ENCODE measurements at places on chromosomes 16 and 17.
A peak's percentile ranks its signal among the peaks of the same experiment; 100 is the strongest.

GRCh38 chr17:41486809-41487530 is 2.7 kb downstream of the KRT36 start:
- DNase-seq: no peak

DNA sequence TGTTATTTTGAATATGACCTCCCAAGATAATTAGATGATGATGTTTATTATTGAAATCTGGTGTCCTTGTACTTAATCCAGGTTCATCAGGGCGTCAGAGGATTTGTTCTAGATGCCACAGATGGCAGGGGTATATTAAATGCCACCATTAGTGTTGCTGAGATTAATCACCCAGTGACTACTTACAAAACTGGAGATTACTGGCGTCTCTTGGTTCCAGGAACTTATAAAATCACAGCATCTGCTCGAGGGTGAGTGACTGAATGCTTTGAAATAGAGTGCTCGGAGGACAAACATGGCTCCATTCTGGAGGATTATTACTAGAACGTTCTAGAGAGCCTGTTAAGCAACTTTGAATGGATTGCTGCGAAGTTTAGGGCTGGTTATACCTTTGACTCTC is 33.5 kb upstream of the GOSR1 start:
- DNase-seq: no peak

DNA sequence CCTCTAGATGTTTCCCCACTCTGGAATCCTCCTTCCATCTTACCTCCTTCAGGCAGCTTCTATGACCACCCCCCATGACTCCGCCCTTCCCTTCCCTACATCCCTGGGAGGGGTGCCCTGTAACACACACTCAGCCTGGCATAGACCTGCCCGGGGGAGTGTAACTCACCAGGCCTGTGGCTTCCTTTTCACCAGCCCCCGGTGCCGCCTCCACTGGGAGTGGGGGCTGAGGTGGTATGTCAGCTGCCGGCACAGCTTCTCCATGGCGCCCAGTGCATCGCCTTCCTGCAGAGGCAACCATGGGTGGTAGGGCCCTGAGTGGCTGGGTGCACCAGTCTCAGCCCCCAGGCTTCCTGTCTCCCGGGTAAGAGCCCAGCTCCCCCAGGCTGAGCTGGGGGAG is 32.3 kb downstream of the TRPV2 start:
- no peak for DNase-seq

DNA sequence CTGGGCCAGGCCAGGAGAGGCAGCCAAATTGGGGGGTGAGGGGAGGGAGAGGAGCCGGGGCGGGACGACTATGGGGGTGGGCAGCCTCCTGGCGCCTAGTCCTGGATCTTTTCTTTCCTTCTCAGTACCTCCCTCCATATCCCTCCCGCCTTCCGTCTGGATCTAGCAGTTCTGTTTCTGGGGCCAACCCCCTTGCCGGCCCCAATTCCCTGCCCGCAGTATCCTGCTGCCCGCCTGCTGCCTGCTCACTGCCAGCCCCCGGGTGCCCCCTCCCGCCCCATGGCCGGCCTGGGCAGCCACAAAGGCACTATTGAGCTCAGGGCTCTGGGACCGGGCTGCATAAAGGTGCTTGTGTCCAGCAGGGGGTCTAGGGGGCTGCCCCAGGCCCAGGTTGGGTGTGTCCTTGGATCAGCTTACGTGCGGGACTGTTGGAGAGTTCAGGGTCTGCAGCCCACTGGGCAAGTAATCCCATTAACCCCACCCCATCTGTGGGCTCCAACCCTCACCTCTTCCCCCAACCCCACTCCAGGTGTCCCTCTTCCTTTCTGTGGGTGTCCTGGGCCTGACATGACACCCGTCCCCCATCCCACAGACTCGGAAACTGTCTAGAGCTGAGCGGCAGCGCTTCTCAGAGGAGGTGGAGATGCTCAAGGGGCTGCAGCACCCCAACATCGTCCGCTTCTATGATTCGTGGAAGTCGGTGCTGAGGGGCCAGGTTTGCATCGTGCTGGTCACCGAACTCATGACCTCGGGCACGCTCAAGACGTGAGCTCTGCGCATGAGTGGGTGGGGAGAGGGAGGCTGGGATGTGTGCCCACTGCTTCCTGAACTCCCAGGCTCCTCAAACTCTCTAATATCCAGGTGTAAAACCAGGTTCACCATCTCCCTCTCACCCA is 2.0 kb downstream of the WNK4 start:
- no peak for DNase-seq

DNA sequence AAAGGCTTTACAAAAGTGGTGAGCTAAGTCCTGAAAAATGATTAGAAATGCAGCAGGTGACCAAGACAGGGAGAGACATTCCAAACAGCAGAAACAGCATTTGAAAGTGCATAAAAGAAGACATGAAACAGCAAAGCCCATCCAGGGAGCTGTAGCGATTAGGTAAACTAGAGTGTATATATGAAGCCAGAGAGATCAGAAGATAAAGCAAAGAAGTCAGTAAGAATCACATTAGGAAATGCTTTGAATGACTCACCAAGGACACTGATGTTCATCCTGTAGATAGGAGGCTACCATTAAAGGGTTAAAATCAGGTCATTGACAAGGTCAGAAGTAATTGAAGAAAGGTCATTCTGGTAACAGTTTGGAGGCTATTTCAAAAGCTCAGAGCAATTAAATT is 27.6 kb upstream of the VAT1L start:
- no peak for DNase-seq

DNA sequence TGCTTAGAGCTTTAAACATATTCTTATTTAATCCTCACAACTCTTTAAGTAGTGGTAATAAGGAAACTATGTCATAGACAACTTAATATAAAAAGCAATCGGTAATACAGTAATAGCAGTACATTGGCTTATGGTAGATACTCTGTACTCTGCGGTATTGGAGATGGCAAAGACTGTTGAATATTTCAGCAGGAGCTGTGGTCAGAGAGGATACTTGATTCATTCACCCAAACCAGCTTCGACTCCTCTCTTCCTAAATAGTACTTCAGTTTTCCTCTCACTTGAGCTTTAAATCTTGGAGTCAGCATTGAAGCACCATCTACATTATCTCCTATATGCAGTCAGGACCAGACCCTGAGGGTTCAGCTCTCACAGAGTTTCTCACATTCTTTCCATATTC is 169.3 kb downstream of the CYB561 start:
- DNase-seq: no peak

DNA sequence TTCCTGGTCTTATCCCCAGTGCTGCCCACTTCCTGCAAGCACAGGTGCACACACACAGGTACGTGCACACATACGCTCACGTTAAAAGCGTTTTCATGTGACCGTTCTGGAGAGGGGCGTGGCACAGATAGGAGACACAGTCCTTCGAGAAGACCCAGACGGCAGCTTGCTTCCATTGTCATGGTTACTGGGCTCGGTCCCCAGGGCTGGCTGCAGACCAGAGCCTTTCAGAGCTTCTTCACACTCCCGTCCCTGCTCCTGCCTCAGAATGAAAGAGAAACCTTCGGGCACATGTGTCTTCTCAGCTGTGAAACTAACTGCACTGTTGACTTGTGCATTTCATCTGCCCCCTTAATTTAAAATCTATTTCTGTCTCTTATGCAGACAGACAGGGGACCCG is 154.2 kb downstream of the PITPNC1 start:
- peak; percentile 40 for DNase-seq

DNA sequence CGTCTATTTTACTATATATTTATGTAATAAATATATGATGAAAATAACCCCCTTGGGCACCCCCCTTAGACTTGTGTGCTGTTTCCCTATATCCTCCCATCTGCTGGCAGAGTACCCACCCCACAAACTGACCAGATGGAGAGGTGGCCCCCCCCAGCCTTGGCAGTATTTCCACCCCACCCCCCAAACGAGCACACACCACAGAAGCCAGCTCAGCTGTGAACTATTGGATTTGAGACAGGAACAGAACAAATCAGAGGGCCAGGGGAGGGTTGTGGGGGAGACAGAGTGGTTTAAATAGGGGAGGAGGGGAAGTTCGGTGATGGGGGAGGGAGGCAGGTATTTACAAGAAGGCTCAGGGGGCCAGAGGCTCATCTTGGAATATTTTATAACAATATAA is 7.8 kb downstream of the NR1D1 start:
- no peak for DNase-seq

- DNase-seq: no peak
Observed at GRCh38 chr17:79984045-79984840, 51.4 kb downstream of the TBC1D16 start.

- DNase-seq: peak; percentile 25
Observed at GRCh38 chr17:6755281-6755680, 565 bp upstream of the XAF1 start.

- no peak for DNase-seq
Observed at GRCh38 chr16:57141822-57142631, 43.8 kb downstream of the PSME3IP1 start.

GRCh38 chr16:80459966-80460365 is 80.8 kb upstream of the DYNLRB2 start:
- DNase-seq: peak; percentile 49

DNA sequence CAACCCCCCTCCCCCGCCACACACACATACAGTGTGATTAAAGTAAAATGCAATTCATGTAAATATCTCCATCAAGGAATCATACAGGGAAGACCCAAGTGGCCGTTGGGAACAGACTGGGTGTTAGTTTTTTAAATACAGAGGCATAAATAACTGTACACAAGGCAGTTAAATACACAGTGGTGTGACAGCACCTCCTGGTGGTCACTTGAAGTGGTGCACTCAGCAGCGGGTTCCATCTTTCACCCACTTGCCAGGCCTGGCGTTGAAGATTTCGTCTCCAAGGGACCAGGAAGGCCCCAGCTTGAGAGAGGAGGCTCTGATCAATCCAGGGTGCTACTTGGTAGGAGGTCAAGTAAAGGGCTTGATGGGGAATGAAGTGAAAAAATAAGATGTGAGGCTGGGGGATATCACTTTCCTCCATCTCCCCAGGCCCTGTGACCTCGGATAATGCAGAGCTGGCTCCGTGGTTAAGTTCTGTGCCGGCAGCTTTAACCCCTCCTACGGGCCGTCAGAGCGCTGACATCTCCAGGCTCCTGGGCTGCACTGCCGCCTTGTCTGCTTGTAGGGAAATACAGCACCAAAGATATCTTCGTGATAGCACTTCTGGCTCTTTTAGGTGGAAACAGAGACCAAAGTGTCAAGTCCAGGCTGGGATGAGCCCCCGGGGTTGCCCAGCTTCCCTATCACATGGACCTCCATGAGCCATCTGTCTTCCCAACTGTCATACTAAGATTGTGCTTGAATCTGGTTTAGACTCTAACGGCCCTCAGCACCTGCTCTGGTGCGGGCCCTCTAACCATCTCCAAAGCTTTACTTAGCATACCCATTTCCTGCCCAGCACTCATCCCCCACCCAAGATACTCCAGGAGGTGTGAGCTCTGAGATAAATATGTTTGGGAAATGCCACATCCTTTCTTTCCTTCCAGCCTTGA is 20.7 kb downstream of the LGALS9 start:
- peak; percentile 44 for DNase-seq

DNA sequence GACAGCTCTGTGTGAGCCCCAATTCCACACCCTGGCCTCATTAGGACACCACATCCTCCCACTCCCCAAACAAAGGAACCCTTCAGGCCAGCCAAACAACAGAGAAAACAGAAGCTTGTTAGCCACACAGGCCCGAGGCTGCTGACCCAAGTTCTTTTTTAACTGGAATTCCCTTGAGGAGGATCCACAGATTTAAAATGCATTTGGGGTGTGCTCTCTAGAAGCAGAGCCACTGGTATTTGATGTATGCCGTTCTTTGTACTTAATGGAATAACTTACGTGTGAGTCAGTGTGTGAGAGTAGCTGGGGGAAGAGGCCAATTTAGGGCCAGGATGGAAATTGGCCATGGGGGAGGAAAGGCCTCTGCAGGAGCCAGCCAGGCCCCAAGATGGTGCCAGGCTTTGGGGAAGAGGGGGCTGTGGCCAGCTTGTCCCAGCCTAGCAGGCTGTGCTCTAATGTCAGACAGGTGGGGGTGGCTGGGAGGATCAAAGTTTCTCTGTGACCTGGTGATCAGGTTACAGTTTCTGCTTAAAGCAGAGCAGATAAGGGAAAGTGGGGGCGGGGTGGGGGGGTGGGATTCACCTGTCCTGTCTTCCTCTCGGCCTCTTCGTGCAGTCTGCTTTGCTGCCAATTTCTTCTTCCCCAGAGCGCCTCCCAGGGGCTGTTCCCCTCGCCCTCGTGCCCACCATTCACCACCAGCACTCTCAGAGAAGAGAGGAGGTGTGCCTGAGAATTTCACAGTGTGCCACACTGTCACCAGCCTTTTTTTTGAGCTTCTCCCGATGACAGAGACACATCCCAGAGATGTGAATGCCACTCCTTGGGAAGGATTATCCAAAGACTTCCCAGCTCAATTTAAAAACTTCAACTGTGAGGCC is 50.8 kb downstream of the TOM1L2 start:
- peak; percentile 57 for DNase-seq

DNA sequence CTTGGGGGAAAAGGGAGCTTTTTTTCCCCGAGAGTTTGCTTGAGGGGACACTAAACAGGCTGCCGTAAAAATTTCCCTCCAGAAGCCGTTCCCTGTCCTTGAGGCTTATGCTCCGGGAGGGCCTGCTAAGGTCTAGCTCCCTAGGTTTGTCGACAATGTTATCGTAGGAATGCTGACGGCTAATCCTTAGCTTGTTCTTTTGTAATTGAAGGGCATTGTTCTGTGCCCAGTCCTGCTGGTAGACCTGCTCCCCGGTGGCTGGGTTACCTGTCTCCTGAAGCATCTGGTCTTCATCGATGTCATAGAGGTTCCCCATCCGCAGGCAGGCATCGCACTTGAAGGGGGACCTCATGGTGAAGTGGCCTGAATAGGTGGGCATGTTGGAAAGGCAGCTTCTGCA is 418.7 kb downstream of the GRIN2A start:
- no peak for DNase-seq

Measured in muscle of arm (tissue), 14 donors.